Dermis blood vessel endothelial cell (primary cell): ENCODE measurements at places on chromosomes 6 and 20. TPM values are rescaled to one million over a fixed set of nuclear protein-coding genes. Genes with fewer than 3 reads are reported as not detected.

PRELID3B gene
- total RNA-seq, result 75.9 and 93.8 TPM in 2 replicates

METTL24 gene
- not detected in 2 replicates for total RNA-seq

WFDC10B gene
- not detected in 2 replicates for total RNA-seq

PTGIS gene
- 1.9 and 2.0 TPM in 2 replicates for total RNA-seq

BPI gene
- total RNA-seq, result not detected in 2 replicates

PSORS1C2 gene
- total RNA-seq, result not detected in 2 replicates

SLC17A3 gene
- total RNA-seq, result 0.17 and 0.28 TPM in 2 replicates

OVOL2 gene
- total RNA-seq, result not detected in 2 replicates

NKAIN4 gene
- total RNA-seq, result not detected in 2 replicates

FAM184A gene
- total RNA-seq, result 0.17 and 0.33 TPM in 2 replicates
